SJSA1 (cell line): ENCODE measurements at places on chromosomes 4 and X. TPM values are rescaled to one million over a fixed set of nuclear protein-coding genes. Genes with fewer than 3 reads are reported as not detected.
A peak's percentile ranks its signal among the peaks of the same experiment; 100 is the strongest.

- peak; percentile 61 for DNase-seq
These were observed 37.7 kb upstream of the MTNR1A start for GRCh38 chr4:186592966-186593586.

DNA sequence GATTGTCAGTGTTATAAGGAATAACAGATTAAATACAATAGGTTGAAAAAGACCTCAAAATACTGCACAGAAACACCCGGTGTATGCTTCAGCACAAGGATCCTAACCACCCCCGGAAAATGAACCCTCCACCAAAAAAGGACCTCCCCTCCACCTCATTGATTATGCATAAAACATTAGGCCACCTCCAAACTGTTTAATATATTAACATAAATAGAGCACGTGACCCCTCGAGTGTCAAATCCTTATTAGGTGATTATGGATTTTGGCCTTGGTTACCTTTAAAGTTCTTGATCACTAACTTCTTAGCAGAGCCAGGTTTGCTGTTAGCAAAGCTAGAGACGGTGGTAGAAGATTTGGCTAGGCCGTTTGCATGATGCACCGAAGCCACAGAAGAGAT is 958 bp downstream of the CUL4B start:
- no peak for DNase-seq

- no peak for DNase-seq
These were observed 49.2 kb upstream of the MND1 start for GRCh38 chr4:153295131-153295755.

DNA sequence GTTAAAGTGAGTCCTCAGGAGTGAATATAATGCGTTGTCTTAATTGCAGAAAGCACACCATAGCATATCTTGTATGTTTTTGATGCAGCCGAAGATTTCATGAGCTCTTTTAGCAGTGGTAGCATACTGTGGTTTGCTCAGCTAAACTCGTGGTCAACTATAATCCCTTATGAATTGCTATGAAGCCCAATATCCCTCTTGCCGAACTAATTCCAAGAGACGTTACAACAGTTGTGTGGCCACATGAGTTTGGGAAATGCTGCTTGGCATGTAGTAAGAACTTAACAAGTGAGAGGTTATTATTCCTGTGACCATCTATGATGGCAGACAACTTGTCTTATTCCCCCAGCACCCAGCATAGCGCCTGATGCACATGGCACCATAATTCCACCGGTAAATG is 30.7 kb downstream of the SYAP1 start:
- no peak for DNase-seq

The RASL11B gene
- total RNA-seq: 1.7 TPM in 1 of 2 replicates, not detected in the other

DNA sequence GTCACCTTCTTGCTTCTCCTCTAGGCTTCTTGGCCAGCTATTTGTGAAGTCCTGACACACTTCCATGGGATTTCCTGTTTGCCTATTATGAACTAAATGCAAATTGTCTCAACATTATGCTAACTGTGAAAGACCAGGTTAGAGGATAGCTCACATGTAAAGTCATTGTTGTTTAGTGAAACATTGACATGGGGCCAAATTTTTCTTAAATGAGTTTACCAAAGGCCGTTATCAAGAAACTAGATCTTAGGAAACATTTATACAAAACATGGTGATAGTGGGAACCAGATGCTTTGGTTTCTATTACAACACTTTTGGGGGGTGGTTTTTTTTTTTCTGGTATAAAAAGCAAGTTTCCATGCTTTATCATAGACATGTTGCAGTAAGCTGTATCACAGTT is 466.8 kb upstream of the FAM241A start:
- DNase-seq: peak; percentile 42

DNA sequence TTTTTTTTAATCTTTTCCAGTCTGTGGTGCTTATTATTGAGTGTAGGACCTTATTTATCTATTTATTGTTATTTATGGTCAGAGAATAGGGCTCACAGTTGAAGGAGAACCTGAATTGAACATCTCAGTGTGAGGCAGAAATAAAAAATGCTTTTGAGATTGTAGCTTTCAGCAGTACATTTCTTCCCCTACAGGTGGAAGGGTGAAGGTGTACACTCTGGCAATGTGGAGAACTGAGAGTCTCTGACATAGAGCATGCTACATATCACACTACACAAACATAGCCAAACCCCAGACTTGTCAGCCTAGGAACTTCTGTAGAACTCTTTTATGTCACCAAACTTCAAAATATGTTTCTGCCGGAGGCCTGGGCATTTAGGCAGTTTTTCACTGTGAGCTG is 140.2 kb downstream of the STIM2 start:
- DNase-seq: no peak

The HTN3 gene
- not detected in 2 replicates for total RNA-seq

DNA sequence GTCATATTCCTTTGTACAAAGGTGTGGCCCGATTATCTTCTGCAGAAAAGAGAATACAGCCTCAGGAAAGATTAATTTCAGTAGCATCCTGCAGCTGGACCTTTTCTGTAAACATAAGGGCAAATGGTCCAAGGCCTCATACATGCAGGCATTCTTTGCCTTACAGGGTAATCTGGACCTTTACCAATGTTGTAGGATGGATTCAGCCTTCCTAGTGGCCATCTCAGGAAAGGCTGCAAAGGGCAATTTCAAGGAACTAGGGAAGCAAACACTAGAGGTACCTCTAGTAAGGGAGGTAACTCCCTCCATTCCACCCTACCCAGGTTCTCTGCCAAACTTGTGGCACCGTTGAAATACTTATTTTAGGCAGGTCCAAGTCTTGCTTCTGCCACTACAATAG is 43.0 kb downstream of the UGT2B28 start:
- DNase-seq: no peak

DNA sequence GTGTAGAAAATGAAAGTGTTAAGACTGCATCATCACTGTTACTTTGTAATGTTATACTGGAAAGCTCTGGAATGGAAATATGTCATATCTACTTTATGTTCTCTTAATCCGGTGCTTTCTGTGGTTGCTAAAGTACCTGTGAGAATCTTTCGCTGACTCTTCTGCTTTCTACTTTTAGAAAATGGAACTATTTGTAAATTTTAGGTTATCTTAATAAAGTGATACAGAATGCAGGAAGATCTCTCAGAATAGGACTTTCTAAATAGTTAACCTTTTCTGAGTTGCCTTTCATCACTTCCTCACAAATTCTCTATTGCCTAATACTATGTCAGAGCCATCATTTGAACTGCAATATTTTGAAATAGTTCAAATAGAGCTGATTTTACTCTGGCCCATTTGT is 69.3 kb downstream of the BMP2K start:
- DNase-seq: no peak

DNA sequence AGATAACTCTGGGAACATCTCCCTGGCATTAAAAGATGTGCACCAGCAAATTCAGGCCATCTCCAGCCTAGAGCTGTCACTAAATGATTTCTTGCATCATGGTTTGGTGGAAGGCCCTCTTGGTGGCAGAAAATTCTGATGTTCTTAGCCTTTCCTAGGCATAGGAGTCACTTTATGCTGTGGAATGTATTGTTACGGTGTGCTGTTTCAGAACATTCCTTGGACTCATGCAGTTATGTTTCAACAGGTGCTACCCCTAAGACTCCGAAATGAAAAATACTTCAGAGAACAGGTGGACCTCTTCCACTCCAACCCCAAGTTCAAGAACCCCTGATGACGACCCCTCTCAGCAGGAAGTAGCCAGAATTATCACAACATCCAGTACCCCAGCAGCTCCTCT is 20.3 kb upstream of the PAPSS1 start:
- no peak for DNase-seq

The SYN1 gene
- total RNA-seq: 0.53 and 1.5 TPM in 2 replicates

GRCh38 chrX:45031830-45032378 is 158.9 kb downstream of the KDM6A start:
- DNase-seq: no peak

GRCh38 chr4:123832173-123833026 is 435.8 kb downstream of the SPRY1 start:
- peak; percentile 99 for DNase-seq

DNA sequence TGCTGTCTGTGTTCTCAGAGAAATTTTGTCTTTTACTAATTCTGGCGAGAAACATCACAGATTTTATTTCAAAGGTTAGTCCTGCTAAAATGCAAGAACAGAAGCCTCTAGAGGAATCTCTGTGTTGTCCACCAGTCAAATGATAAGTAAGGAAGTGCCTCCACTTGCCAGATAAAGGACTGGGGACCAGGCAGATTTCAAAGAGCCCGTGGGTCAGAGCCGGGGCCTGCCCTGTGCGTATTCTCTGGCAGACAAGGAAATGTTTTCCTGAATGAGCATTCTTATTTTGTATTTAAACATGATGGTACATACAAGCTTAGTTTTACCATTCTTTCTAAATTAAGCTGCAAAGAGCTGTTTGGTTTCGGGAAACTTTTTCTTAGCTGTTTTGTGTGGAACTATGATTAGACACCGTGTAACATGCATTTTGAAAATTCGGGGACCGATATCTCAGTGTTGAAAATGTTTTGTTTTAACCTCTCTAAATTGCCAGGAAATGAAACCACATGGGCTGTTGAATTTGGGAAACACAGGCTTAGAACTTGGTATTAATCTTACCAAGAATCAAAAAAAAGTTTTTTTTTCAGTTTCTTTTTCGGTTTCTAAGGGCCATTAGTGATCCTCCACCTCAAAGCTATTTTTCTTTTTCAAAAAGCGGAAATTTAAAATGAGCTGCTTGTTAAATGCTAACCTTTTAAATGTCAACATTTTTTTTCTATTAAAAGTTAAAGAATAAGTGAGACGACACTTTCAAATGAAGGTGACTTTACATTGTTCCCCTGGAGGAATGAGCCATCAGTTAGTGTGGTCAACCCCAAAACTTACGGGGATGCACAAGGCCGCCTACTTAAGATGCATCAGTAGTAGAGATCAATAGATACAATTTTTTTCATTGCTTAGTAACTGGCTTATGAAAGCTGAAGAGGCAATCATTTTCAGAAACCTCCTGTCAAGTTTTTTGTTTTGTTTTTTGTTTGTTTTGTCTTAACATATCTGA is 89.6 kb upstream of the MTM1 start:
- DNase-seq: no peak

The ARMCX4 gene
- total RNA-seq: 3.9 and 5.8 TPM in 2 replicates

The NWD2 gene
- not detected in 2 replicates for total RNA-seq
